ENCODE measurements at places on chromosomes 6 and 20.
A peak's percentile ranks its signal among the peaks of the same experiment; 100 is the strongest.

GRCh38 chr20:13661070-13661685, 22.4 kb upstream of the TASP1 start:
- no peak for DNase-seq
- H3K27ac ChIP-seq, result no peak overlapping the region
- H3K4me3 ChIP-seq, result no peak overlapping the region
- H3K27me3 ChIP-seq, result no peaks in the 10 kb centered on the region

- H3K27me3 ChIP-seq, result no peaks in the 10 kb centered on the region
- no peak for DNase-seq
- H3K4me3 ChIP-seq, result no peak overlapping the region
- H3K27ac ChIP-seq, result no peak overlapping the region
- no peaks in the 10 kb centered on the region for H3K4me1 ChIP-seq
These were observed 24.4 kb upstream of the FKBP1A start for GRCh38 chr20:1417273-1417672.

- H3K4me3 ChIP-seq, result no peak overlapping the region
- no peaks in the 10 kb centered on the region for H3K27me3 ChIP-seq
- H3K4me1 ChIP-seq, result peaks cover 10% of the 10 kb centered on the region
These were observed 97.4 kb upstream of the IFNGR1 start for GRCh38 chr6:137316626-137317025.

DNA sequence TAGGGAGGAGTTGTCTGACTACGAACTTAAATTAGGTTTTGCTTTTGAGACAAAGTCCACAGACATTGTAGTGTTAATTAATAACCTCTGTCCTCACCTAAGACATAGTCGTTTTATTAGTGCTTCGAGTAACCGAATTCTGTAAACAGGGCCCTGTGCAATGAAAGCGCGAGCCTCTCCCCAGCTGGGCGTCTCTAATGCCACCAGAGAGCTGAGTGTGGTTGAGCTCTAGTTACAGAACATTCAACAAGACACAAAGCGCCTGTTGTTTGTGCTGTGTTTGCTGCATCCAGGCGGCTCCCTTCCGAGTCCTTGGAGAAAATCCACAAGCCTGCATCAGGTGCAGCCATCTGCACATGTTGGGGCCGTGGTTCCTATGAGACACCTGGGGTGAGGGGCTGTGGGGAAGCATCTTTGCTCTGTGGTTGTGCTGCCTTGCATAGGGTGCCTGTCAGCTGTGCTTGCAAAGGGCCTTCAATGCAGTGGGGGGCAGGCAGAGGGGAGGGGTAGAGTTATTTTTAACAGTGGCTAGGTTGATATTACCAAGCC, 63.9 kb downstream of the CD164 start:
- H3K27ac ChIP-seq, result peak overlapping the region; percentile 69
- no peak overlapping the region for H3K4me3 ChIP-seq
- H3K4me1 ChIP-seq, result peaks cover 3% of the 10 kb centered on the region
- no peaks in the 10 kb centered on the region for H3K36me3 ChIP-seq
- no peak for DNase-seq

DNA sequence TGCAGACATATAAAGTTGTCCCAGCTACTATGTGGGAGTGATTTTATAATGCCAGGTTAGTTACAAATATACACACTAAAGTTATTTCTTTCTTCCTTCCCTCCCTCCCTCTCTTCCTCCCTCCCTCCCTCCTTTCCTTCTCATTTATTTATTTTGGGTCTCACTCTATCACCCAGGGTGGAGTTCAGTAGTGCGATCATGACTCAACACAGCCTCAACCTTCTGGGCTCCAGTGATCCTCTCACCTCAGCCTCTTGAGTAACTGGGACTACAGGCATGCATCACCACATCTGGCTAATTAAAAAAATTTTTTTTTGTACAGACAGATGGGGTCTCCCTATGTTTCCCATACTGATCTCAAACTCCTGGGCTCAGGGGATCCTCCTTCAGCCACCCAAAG, 59.2 kb downstream of the PHF20 start:
- H3K27me3 ChIP-seq, result no peaks in the 10 kb centered on the region
- no peak overlapping the region for H3K27ac ChIP-seq
- no peaks in the 10 kb centered on the region for H3K36me3 ChIP-seq
- H3K4me1 ChIP-seq, result peaks cover 12% of the 10 kb centered on the region
- DNase-seq, result no peak

- H3K27me3 ChIP-seq, result no peaks in the 10 kb centered on the region
- H3K36me3 ChIP-seq, result no peaks in the 10 kb centered on the region
- H3K4me1 ChIP-seq, result peaks cover 6% of the 10 kb centered on the region
- H3K27ac ChIP-seq, result no peak overlapping the region
- no peak for DNase-seq
These were observed 19.7 kb downstream of the ZBP1 start for GRCh38 chr20:57600320-57601210.

- no peak overlapping the region for H3K4me3 ChIP-seq
- no peaks in the 10 kb centered on the region for H3K27me3 ChIP-seq
- DNase-seq, result peak; percentile 80
- peaks cover 3% of the 10 kb centered on the region for H3K4me1 ChIP-seq
- H3K27ac ChIP-seq, result no peak overlapping the region
- H3K36me3 ChIP-seq, result peaks cover 26% of the 10 kb centered on the region
These were observed 37.1 kb downstream of the CD109 start for GRCh38 chr6:73732845-73733675.

- H3K27ac ChIP-seq, result no peak overlapping the region
- no peak for DNase-seq
- H3K4me3 ChIP-seq, result no peak overlapping the region
- H3K4me1 ChIP-seq, result no peaks in the 10 kb centered on the region
- H3K36me3 ChIP-seq, result no peaks in the 10 kb centered on the region
These were observed 82.6 kb downstream of the TBX18 start for GRCh38 chr6:84681693-84682326.

DNA sequence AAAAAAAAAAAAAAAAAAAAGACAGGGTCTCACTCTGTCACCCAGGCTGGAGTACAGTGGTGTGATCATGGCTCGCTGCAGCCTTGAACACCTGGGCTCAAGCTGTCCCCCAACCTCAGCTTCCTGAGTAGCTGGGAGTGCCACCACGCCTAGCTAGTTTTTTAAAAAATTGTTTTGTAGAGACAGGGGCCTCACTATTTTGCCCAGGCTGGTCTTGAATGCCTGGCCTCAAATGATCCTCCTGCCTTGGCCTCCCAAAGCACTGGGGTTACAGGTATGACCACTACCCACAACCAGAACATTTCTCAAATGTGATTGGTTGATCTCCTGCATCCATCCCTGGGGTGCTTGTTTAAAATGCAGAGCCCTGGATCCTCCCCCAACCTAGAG, 5.6 kb upstream of the RBCK1 start:
- no peak for DNase-seq
- no peaks in the 10 kb centered on the region for H3K27me3 ChIP-seq
- peaks cover 8% of the 10 kb centered on the region for H3K4me1 ChIP-seq
- no peak overlapping the region for H3K4me3 ChIP-seq

Measured in suprapubic skin (tissue), 4 donors.